NCI-H1436 (cell line): ENCODE measurements at places on chromosomes 12 and 14.

GRCh38 chr12:32742133-32742532 lies 13.6 kb downstream of the YARS2 start:
- no peak for DNase-seq

DNA sequence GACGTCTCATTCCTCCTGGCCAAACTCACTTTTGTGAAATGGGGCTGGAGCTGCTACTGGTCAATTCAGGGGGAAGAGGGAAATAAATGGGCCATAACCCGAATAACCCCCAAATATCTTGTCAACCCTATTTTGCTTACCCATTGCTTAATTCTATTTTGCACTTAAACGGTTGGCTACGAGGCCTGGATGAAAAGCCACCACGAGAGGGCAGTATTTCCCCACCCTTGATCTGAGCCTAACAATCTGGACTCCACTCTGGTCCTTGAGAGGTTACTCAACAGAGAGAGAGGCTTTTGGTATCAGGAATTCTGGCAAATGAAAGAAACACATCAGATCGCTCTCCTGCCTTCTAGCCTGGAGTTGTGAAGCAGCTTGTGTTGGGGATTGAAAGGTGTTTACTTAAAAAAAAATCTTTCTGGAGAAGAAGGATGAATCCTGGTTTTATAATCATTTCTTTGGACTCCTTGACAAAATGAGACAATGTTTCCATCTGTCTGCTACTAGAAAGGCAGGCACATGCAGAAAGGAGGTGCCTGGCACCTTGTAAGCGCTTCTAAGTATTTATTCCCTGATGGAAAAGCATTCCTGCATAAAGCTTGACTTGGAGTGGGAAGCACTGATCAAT lies 22.4 kb upstream of the FBXO21 start:
- peak; percentile 60 for DNase-seq

DNA sequence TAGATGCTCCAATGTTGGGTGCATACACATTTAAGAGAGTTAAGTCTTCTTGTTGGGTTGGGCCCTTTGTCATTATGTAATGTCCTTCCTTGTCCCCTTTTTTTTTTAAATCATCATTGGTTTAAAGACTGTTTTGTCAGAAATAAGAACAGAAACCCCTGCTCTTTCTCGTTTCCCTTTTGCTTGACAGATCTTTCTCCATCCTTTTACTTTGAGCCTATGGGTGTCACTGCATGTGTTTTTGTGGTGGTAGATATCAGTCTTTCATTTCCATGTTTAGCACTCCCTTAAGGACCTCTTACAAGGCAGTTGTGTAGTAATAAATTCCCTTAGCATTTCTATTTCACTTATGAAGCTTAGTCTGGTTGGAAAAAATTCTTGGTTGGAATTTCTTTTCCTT lies 47.4 kb downstream of the RTN1 start:
- no peak for DNase-seq

- DNase-seq: no peak
Measured at GRCh38 chr14:58082011-58082410, 70.0 kb downstream of the ARMH4 start.

GRCh38 chr14:77100961-77101360 lies 2.9 kb downstream of the CIPC start:
- DNase-seq: no peak

- DNase-seq: no peak
Measured at GRCh38 chr14:29603696-29604095, 324.0 kb downstream of the PRKD1 start.

GRCh38 chr12:52698651-52699340 lies 4.5 kb downstream of the KRT77 start:
- DNase-seq: no peak
